HCT116 (cell line): ENCODE measurements at places on chromosomes 11 and 22.

DNA sequence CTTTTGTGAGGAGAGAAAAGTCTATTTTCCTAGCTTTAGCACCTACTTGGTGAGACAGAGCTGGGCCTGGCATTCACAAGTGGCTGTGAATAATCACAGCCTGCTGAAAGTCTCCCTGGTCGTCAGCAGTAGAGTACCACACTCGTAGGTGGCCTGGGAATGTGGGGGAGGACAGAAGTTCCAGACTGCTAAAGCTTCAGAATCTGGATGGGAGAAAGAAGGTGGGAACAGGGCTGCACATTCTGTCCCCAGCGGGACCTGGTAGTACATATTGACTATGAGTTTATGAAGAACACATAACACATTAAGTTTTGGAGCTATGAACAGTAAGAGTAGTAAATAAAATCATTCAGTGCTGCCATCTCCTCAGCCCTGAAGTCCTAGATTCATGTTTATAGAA, 19.0 kb upstream of the LIMK2 start:
- no peak for DNase-seq

DNA sequence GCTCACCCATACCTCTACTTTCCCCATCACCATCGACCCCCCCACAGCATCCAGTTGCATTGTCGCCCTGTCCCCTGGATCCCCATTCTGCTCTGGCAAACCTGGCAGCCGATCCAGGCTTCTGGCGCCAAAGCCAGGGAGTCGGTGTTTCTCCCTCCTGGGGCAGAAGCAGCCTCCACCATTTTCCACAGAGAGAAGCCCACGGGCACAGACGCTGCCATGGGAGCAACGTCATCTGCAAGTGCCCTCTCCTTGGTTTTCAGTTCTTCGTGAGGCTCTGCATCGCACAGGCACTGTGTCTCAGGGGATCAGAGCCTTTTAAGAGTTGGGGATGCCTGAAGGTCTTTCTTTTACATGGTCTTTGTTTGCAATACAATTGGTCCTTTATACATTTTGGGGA, 2.3 kb downstream of the YPEL4 start:
- DNase-seq, result no peak

GRCh38 chr11:68414496-68415221, 45.9 kb upstream of the PPP6R3 start:
- no peak for DNase-seq

GRCh38 chr11:118790357-118791110, 430 bp downstream of the DDX6 start:
- no peak for DNase-seq

- DNase-seq, result no peak
These were observed 25.2 kb downstream of the GTF2H1 start for GRCh38 chr11:18347471-18348125.

GRCh38 chr22:46336119-46337078, 885 bp downstream of the TRMU start:
- no peak for DNase-seq
